ENCODE measurements at places on chromosomes 1 and 21.

- peak; percentile 18 for DNase-seq
Observed at GRCh38 chr1:77948841-77949424, 29.9 kb downstream of the FUBP1 start.

DNA sequence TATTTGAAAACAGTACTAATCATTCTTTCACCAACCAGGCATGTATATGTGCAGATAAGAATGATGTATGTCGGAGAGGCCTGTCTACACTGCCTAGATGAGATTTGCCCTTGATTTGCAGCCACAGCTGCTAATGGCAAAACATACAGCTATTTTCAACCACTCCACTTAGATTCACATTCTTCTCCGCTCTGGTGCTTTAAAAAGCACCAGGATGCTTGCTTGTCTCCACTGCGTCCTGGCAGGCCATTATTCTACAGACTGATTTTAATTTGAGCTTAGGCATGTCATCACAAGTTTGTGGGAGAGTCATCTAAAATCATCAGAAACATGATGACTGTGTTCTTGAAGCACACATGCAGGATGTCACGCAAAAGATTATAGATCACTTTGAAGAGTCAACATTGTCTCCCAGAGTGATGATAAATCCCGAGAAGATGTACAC lies 119.0 kb upstream of the NRIP1 start:
- no peak for DNase-seq

DNA sequence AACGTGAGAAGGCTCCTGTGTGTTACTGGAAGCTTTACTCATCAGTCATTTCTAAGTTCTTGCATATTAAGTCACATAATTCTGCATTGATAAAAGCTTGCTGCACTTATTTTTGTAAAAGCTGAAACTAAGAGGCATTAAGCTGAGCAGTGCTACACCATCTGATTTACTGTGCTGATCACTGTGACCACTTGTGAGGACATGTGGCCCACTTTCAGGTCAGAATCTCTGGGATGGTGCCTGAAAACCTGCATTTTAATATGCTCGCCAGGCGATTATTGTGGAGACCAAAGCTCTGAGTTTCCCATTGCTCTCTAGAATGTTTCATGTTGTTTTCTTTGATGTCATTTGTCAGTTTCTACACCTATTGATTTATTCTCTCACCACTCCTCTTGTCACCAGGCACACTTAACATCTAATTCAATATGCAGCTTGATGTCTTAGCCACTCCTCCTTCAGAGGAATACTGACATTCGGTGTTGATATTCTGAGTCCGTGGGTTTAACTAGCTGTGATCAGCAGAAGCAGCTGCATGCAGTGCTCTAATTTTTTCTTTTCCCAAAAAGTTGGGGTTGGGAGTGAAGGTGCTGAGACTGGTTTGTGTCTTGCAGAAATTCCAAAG lies 85.3 kb downstream of the RAVER2 start:
- DNase-seq: no peak

DNA sequence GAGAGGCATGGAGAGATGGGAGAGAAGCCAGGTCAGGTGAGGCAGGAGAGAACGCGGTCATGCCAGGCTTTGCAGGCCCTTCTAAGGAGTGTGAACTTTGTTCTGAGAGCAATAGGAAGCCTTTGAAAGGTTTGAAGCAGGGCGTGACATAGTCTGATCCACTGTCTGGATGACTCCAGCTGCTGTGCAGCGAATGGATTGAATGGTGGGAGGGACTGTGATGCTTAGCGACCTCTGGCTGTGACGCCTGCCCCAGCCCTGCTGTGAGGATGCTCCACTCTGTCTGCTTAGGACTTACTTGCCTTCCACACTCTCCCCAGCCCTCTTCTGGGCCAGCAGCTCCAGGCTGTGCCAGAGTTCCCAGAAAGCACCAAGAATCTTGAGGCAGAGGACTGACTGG lies 41.8 kb upstream of the POU3F1 start:
- peak; percentile 28 for DNase-seq

GRCh38 chr1:80917225-80917624 lies 883.5 kb upstream of the ADGRL2 start:
- no peak for DNase-seq

GRCh38 chr1:35691080-35691479 lies 27.6 kb downstream of the C1orf216 start:
- DNase-seq: peak; percentile 52

DNA sequence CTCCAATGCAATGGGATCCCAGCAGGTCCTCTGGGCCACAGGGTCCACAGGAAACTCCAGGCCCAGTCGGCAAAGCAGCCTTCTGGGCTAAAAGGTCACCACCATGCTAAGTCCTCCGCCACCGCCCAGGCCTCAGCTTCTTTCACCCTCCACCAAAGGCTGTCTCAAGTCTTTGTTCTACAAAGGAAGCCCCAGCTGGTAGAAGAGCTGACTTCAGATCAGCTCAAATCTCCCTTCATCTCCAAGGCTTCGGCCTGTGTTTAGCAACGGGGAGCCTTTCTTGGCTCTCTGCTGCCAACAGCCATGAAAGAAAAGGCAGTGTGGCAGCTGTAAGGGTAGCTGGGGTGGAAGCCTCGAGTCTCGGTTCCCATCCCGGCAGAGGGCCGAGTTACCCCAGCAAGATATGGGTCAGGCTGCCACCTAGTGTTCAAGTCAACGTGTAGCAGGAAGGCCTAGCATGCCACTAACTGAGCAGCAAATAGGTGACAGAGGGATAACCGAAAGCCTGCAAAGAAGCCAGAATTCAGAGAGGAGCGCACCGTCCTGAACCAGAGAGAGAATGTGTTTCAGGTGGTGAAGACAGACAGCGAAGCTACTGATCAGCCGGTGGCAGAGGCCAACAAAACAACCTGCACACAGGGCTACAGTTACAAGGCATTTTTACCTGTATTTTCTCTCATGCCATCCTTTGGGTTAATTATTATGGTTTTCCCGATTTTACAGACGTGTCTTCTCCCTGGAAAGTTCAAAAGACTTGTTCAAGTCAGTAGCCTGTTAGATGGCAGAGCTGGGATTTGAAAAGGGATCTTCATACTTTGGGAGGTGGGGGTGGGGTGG lies 26.8 kb upstream of the CRNN start:
- DNase-seq: peak; percentile 63

GRCh38 chr1:213131851-213132655 lies 81.0 kb downstream of the RPS6KC1 start:
- peak; percentile 35 for DNase-seq

GRCh38 chr1:230340526-230341161 lies 85.5 kb downstream of the PGBD5 start:
- no peak for DNase-seq

DNA sequence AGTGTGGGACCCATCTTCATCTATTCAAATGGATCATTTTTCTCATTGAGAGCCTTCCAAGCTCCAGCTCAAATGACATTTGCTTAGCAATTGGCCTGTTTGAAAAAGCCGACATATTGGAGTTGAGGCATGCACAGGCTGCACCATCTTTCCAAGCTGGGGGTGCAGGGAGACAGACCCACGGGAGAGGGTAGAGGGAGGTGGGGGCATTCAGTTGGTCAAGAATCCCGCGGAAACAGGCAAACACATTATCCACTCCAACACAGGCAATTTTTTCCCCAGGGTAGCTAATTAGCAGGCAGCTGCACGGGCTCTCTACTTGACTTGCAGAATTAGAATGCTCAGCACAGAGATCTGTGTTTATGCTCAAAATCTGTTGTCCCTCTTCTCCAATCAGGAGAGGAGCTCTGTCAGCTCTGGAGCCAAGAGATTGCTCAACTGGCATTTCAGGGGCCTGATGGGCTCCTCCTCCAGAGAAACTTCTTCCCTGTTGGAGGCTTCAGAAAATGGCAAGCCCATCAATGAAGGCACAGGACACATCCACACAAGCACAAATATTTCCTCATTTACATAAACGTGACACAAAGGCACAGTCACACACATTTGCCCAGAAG lies 267.8 kb downstream of the FOXD2 start:
- peak; percentile 80 for DNase-seq

- no peak for DNase-seq
Observed at GRCh38 chr1:169892927-169893644, 610 bp downstream of the SCYL3 start.

- no peak for DNase-seq
Observed at GRCh38 chr21:38534591-38534990, 36.3 kb upstream of the ERG start.

DNA sequence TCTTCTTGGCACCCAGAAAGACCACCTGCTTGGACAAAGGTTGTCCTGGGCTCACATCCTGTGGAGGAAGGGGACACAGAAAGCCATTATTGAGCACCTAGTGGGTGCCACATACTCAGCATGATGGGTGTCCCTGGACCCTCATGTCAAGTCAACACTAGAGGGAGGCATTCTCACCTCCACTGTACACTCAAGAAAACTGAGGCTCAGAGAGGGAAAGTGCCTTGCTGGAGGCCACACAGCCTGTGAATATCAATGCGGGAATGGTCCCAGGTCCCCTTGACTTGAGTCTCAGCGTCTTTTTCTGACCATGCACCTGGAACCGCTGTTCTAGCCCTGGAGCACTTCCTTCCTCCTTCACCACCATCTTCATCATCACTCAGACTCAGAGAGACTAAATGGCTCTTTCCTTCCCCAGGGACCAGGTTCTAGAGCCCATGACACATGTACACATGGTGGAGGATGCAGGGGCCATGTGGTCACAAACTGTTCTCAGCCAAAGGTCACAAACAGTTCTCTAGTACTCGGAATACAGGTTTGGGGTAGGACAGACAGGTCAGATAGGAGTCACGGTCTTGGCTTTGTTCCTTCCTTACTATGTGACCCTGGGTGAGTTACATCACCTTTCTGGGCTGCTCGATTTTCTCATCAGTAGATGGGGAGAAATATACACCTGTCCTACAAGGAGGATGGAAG lies 89.2 kb upstream of the WNT4 start:
- DNase-seq: no peak

DNA sequence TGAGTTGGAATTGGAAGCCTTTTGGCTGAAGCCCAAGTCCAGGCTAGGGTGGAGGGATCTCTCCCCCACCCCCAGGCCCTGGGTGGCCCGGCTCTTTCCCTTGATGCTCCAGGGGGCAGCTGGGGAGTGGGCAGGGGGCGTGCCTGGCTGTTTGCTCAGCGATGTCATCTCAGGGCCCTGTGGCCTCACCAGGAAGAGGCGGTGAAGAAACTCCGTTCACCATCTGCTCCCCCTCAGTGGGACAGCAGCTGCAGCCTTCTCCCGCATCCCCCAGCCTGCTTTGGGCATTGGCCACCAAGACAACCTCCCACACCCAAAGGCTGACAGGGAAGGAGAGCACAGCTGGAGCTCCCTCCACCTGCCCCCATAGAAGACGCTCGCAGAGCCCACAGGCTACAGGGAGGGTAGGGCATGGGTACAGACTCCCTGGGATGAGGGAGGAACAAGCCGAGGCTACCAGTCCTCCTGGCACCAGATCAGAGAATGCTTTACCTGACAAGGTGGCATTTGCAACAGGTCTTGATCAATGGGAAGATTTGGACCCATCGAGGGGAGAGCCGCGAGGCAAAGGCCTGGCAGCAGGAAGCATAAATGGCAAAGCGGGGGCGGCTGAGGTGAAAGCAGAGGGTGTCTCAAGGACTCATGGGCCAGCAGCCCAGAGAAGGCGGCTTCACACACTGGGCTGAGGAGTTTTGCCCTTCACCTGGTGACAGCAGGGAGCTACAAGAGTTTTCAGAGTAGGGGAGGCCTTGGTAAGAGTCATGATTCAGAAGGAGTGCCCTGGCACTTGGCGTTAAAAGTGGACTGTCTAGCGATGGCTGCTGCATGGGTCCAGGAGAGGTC lies 6.5 kb upstream of the GUCA2A start:
- no peak for DNase-seq

GRCh38 chr1:228109962-228110488 lies 926 bp upstream of the MRPL55 start:
- no peak for DNase-seq

- DNase-seq: peak; percentile 64
Observed at GRCh38 chr1:197737916-197738315, 37.4 kb downstream of the DENND1B start.

DNA sequence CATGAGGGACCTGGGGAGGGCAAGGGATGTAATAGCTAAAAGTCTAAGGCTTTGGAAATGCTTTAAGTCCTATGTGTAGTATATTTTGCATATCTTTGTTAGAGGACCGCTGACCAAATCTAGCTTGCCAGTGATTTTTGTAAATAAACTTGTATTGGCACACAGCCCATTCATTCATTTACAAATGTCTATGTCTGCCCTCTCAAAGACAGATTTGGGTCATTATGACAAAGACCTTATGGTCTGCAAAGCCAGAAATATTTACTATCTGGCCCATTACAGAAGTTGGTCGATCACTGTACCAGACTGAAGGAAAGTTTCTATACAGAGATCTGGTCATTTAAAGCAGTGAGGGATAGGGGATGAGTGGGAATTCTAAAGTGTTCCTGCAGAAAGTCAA lies 120.1 kb upstream of the RAVER2 start:
- no peak for DNase-seq

DNA sequence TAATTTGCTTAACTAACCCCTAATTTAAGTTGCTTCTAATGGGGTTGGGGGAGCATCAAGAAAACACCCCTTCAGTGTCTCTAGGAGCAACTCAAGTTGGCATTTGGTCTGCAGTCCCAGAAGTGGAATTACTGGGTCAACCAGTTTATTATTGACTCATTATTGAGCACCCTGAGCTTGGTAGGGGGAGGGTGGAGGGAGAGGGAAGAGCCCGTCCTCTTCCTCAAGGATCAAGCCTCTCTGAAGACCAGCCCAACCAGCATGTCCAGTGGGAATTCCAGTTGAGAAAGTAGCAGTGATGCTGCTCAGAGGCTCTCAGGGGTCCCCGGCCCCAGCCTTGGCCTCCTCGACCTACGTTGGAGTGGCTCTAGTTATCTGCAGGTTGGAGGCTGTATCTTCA lies 2.1 kb upstream of the PLA2G2F start:
- DNase-seq: no peak

GRCh38 chr1:94401206-94401605 lies 17.0 kb upstream of the ABCD3 start:
- no peak for DNase-seq

- no peak for DNase-seq
Observed at GRCh38 chr1:206582971-206583706, 29.1 kb downstream of the EIF2D start.

DNA sequence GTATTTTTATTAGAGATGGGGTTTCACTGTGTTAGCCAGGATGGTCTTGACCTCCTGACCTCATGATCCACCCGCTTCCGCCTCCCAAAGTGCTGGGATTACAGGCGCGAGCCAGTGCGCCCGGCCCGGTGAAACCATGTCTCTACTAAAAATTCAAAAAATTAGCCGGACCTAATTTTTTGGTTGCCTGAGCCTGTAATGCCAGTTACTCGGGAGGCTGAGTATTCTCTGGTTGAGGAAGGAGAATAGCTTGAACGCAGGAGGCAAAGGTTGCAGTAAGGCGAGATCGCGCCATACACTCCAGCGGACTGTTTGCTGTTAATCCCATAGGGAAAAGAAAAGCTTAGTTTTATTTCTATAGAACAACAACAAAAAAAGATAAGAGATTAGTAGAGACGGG lies 29.9 kb upstream of the HJV start:
- no peak for DNase-seq

GRCh38 chr1:17640393-17640792 lies 100.9 kb downstream of the ARHGEF10L start:
- DNase-seq: no peak

GRCh38 chr1:18960409-18960808 lies 3.9 kb upstream of the IFFO2 start:
- DNase-seq: no peak

- DNase-seq: no peak
Observed at GRCh38 chr1:31374511-31375196, 1.8 kb upstream of the FABP3 start.

GRCh38 chr1:75797273-75797588 lies 549 bp downstream of the MSH4 start:
- no peak for DNase-seq

- DNase-seq: no peak
Observed at GRCh38 chr1:173161510-173162221, 45.5 kb downstream of the TNFSF4 start.

GRCh38 chr1:235943581-235944114 lies 76.9 kb upstream of the LYST start:
- DNase-seq: no peak
